ENCODE measurements at places on chromosomes 2 and 18.

- no peak for DNase-seq
Measured at GRCh38 chr2:195498839-195499490, 158.1 kb upstream of the SLC39A10 start.

GRCh38 chr2:237662671-237663093 is 35.3 kb downstream of the LRRFIP1 start:
- no peak for DNase-seq

DNA sequence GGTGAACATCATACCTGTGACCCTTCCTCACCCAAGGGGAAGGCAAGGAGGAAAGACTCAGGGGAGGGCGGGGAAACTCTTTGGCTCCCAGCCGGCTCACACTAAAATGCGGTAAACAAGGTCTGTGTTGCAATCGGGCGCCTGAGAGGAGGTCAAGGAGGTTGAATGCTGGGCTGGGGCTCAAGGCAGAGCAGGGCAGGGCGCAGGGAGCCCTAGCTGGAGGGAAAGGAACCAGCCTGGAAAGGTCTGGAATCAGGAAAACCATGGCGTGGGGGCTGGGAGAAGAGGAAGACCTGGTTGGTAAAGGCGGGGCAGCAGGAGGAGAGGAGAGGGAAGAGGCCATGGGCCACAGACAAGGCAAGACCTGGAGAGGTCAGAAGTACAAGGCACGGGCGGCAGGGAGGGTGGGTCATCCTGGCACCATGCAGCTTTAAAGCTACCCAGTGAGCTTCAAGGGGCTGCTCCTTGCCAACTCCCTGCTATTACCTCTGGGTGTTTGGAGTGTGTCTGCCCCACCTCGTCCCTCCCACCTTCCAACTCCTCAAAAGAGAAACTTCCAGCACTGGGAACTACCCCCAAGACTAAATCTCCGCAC is 4.8 kb upstream of the TMEM37 start:
- no peak for DNase-seq

GRCh38 chr2:167933097-167933814 is 314.1 kb downstream of the STK39 start:
- DNase-seq: no peak

DNA sequence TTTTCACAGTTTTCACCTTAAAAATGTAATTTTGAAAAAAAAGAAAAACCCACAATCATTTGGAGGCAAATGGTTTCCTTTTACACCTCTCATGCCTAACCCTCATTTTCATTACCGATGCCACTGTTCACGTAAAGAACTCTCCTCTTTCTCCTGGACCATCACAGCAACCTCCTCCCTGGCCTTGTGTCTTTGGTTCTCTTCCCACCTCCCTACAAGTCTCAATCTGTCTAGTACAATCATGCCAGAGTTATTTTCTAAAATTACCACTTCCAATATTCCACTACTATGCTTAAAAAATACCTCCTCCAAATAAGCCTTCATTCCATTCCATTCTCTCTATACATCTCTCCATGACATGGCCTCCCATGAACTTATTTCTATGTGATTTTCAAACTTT is 77.9 kb upstream of the RIT2 start:
- DNase-seq: no peak

- DNase-seq: no peak
Measured at GRCh38 chr2:118611691-118612090, 235.8 kb downstream of the EN1 start.

DNA sequence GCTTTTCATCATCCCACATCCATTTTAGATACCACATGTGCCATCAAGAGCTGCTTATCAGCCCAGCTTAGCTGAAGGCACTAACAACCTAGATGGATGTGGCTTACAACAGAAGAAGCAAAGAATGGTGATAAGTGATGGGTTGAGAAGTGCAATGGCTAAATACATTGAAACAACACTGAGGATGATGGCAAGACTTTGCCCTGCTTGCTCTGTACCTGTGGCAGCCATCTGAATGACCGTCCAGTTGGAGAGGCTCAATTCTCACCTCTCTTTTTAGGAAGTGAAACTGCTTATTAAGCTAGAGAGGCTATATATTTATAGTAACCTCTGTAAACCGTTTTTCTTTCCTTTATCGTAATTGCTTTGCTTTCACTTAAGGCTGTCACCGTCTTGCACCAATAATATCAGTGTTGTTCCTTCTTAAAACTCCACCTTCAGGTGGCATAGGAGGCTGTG is 5.7 kb downstream of the GPATCH11 start:
- peak; percentile 79 for DNase-seq

DNA sequence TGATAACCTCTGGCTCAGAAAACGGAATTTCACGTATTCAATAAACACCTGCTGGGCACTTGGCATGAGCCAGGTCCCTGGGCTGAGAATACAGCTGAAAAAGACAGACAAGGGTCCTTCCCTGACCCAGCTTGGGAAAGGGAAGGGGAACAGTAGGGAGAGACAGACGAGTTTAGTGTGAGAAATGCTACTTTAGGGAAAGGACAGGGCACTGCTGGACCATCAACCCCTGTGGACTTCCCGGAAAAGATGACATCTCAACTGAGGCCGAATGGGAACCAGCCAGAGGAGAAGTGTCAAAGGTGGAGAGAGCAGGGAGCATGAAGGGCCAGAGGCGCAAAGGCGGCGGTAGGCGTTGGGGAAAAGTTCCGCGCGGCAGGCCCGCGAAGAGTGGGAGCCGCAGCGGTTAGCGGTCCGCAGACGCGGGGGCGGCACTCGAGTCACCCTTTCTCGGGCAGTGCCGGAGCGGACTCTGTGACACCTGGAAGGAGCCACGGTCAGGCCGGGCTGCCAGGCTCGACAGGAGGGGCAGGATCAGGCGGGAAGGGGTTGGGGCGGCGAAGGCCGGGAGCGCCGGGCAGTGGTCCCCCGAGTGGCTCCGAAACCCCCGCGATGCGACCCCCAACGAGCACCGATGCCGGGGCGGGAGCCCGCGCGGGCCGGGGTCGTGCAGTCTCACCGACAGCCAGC is 519 bp downstream of the TEX261 start:
- DNase-seq: no peak

DNA sequence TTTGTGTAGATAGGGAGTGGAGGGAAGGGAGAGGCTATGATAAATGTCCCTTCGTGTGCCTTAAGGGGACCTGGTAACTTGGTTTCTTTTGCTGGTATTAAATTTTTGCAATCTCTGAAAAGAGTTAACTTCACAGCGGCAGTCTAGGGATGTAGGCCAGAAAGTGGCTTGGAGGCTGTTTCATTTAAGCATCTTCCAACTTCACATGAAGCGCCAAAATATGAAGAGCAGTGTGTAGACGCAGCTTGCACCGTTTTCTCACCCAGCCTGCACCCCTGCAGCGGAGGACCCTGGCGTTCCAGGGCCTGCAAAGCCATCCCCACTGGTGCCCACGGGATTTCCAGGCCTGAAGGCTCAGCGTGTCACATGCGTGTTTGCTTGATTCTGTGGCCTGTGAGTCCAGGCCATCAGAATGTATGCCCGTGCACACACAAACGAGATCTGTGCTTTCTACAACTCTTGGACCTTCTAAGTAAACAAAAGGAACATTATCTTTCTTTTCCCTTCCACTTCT is 87.2 kb upstream of the EPB41L3 start:
- no peak for DNase-seq

Measured in GM12864 (cell line).